ENCODE measurements at places on chromosomes 1 and 21.

- DNase-seq, result no peak
Measured at GRCh38 chr1:7705908-7706216, 65.2 kb upstream of the VAMP3 start.

- no peak for DNase-seq
Measured at GRCh38 chr1:147201276-147201675, 23.9 kb downstream of the FMO5 start.

DNA sequence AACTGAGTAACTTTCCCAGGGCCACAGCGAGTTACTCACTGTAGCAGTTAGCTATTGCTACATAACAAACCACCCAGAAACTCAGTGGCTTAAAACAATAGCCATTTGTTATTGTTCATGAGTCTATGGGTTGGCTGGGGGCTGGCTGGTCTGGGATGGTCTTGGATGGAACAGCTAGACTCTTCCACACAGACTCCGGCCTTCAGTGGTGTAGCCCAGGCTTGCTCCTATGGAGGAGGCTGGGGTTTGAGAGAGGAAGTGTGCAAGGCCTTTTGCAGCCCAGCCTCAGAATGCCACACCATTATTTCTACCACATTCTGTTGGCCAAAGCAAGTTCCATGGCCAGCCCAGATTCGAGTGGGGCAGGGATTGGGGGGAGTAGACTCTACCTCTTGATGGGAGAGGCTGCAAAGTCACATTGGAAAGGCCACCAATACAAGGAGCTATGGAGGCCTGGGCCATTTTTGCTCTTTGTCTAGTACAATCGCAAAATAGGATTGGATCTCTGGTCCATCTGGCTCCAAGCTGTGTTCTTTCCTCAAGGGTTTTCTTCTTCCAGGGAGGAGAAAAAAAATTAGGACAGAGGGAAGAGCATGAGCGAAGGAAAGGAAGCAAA, 37.5 kb upstream of the TTC22 start:
- no peak for DNase-seq

GRCh38 chr1:34896612-34897011, 32.8 kb downstream of the DLGAP3 start:
- no peak for DNase-seq

DNA sequence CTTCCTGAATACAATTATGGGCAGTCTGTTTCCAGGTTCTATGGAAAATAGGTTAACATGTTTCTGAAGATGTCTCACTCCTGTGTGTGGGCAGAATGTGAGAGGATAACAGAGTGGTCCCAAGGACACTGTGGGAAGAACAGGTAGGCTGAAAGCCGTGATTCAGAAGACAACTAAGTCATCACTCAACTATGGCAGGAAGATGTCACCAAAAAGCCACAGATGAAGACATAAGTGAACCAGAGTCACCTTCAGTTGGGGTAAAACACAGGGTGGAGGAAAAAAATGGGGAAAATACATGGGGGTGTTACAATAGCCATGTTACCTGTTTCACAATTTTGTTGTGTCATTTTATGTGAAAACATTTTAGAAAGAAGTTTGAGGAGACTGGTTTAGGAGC, 75.1 kb downstream of the UCHL5 start:
- no peak for DNase-seq

DNA sequence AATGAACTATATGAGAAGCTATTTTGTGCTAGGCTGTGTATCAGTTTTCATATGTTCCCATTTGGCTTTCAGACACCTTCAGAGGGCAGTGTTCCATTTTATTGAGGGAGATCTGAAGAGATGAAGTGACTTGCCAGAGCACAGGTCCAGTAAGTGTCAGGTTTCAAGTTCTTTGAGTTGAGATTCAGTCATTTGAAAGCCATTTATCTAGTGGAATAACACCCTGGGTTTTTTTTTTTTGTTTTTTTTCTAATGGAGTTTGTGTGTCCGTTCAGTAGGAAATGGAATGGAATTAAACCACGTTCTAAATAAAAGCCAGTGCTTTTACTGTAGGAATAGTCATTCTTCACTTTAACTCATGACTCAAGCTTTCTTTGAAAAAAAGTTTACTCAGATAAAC, 652.9 kb upstream of the USP24 start:
- DNase-seq, result no peak

GRCh38 chr1:221801251-221801661, 59.4 kb upstream of the DUSP10 start:
- DNase-seq, result no peak

- no peak for DNase-seq
Measured at GRCh38 chr1:85262985-85263384, 3.5 kb upstream of the C1orf52 start.

DNA sequence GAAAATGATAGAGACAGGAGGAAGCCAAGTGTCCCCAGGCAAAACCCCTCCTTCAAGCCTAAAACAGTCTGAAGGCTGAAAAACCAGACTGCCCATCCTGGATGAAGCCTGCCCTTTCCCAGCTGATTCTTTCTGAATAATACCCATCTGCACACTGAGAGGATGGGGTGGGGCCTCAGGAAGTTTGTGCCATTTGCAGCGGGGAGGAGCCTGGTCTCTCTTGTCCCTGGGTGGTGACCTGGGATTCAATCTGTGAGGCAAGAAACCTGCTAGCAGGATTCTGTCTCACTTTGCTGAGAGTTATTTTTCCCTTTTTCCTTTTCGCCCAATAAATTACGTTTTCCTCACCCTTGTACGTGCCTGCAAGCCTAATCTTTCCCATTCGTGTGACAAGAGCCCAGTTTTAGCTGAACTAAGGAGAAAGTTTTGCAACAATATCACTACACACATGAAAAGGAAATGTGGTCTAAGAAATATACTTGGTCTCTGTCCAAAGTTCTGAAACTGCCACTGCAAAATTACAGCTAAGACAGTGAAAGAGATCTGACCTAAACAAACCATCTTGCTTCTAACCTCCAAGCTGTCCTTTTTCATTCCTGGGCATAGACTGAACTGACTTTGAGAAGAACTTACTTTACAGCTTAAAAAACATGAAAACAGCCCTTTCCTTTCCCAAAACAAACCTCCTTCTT, 105.0 kb downstream of the COP1 start:
- DNase-seq, result no peak

DNA sequence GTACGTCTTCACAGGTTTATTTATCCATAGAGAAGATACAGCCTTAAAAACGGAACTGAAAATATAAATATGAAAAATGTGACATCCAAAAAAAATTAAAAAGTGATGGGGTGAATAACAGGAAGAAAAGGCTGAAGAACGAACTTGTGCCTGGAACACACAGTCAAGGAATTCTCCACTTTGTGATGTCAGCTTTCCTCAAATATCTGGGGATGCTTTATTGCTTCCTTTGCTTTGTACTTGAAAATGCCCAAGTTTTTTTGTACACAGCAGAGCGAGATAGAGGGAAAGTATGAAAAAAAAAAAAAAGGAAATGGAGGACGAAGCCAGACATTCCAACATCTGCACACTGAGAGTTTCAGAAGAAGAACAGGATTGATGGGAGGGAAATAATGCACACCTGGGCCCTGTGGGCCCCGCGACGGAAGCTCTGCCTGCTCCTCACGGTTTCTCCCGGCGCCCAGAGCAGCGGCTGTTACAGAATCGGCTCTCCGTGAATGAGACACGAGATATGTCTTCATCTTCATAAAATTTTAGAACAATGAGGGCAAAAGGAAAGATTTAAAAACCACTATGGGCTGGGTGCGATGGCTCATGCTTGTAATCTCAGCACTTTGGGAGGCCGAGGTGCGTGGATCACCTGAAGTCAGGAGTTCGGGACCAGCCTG, 10.0 kb upstream of the LRRC3 start:
- no peak for DNase-seq

DNA sequence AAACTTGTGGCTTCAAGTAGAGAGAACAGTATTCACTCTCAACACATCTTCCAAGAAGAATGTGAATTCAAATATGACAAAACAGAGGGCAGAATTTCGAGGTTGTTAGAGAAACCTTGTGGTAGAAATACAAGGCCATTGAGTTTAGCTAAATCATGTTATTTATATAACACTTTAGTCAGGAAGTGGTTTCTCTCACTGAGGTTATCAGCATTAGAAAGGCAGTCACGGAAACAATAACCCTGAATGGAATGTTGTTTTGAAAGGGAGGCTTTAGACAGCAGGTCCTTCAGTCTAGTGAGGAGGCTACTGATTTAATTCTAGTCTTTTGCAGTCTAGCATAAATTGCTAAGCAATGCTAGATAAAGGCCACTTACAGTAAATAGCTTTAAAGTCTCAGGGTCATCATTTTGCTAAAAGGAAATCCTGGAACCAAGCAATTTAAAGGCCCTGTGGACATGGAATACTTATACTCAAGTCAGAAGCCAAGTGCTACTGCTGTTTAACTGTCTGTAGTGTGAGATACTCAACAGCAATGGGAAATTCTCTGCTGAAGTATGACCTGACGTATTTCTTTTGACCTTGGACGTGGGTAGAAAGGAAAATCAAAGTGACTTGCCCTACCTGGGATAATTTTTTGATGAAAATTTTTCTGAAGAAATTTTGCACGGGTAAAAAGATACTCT, 89.0 kb upstream of the CHODL start:
- peak; percentile 22 for DNase-seq

- no peak for DNase-seq
Measured at GRCh38 chr1:99327357-99327756, 63.1 kb downstream of the PLPPR4 start.

DNA sequence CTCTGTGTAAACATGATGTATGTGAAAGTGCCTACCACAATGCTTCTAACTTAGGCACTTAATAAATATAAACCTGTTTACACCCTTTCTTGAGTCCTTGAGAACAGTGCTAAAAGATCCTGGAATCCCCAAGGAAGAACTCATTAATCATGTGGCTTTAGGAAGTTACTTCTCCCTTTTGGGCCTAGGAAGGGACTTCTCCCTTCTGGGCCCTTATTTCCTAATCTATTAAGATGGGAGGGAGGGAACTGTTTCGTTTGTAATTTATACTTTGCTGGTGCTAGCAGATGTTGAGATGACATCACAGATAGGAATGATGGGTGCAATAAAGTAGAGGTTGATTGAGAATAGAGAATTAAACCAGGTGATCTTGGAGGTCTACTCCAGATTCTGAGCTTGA, 1.2 kb downstream of the BTF3L4 start:
- DNase-seq, result no peak

- no peak for DNase-seq
Measured at GRCh38 chr1:109492779-109493178, 1.1 kb upstream of the CYB561D1 start.

GRCh38 chr21:31180256-31181081, 142.2 kb upstream of the KRTAP19-8 start:
- peak; percentile 60 for DNase-seq

DNA sequence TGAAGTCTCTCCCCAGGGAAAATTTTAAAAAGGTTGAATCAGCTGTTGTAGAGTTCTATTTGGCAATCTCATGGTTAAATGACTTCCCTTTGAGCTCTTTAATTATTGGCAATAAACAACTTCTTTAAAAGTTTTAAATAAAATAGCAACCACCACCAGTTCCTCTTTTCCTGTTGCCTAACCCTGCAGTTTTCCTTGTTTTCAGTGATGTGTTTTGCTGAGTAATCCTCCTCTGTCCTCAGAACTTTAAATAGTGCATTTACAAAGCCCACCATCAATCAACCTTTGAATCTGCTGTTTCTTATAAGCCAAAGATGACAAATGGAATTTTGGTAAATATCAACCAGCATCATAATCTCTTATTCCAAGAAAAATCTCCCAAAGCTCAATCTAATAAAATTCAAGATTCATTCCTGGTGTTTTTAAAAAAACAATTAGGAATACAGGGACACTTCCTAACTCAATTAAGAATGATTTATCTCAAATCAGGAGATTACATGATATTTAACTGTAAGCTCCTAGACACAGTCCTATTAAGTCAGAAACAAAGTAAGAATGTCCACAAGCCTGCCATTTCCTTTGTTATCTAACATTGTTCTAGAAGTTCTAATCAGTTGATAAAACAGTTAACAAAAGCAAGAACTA, 14.8 kb downstream of the AVPR1B start:
- no peak for DNase-seq

DNA sequence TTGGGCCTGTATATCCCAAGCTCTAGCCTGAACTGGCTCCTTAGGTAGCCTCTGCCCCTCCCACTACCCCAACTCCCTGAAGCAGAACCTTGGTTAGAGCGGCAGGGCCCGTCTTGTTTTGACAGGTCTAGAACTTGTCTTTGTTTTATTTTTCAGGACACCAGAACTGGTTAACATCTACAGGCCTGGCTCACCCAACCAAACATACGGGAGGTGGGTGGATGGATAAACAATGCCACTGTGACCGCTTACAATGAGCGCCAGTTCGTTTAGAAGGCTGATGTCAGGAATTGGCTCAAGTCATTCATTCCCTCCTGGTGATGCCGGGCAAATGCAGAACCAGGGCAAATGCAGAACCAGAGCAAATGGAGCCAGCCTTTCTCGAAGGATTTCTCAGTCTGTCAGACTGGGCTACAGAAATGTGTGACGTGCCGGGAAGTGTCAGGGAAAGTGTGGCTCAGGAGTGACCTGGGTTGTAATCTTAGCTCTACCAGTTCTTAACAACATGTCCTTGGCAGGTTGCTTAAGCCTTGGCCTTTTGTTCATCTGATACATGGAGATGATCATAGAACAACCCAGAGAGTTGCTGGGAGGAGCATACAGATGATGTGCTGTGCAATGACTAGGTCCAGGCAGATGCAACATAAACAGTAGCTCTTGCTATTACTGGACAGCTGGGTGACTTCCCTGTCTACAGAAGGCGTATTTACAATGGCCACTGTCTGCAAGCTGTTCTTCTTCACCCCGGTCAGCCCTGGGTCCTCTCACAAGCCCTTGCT, 30.5 kb upstream of the BTG2 start:
- no peak for DNase-seq

DNA sequence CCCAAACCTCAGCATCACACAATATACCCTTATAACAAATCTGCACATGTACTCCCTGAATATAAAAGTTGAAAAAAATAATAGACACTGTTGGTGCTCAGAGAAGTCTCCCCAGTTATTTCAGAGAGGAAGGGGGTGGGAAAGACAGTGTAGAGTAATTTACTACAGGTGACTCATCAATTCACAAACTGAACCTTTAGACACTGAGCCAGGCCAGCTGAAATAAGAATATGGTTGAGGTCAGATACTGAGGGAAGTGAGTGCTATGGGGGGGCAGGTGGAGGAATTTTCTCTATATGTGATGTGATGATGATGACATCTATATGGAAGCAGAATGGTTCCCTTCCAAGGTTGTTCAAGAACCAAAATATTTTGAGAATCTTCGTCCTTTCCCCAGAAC, 50.1 kb downstream of the MRPL39 start:
- no peak for DNase-seq

- DNase-seq, result peak; percentile 35
Measured at GRCh38 chr1:160204526-160205241, 500 bp upstream of the PEA15 start.

DNA sequence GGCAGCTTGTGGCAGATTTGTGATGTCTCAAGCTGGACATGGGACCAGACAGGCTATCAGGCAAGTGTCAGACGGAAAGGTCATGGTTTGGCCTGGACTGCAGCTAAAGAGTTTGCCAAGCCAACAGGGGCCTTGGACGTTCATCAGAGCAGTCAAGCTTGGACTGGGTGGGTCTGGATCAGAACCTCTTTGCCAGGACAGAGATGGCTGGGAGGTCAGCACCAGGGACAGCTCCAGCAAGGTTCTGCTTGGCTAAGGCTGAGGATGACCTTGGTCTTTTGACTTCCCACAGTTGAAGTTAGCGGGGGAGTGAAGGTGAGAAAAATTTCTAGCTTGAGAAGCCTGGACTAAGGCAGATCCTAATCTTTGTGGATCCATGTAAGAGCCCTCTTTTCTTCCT, 68.1 kb downstream of the GRIK3 start:
- no peak for DNase-seq

All from CD4-positive, alpha-beta T cell treated with Interleukin-12 subunit alpha and Interleukin-12 subunit beta, for 1 hour (primary cell).